Astrocyte of the spinal cord (primary cell): ENCODE measurements at places on chromosomes 16 and 17.

DNA sequence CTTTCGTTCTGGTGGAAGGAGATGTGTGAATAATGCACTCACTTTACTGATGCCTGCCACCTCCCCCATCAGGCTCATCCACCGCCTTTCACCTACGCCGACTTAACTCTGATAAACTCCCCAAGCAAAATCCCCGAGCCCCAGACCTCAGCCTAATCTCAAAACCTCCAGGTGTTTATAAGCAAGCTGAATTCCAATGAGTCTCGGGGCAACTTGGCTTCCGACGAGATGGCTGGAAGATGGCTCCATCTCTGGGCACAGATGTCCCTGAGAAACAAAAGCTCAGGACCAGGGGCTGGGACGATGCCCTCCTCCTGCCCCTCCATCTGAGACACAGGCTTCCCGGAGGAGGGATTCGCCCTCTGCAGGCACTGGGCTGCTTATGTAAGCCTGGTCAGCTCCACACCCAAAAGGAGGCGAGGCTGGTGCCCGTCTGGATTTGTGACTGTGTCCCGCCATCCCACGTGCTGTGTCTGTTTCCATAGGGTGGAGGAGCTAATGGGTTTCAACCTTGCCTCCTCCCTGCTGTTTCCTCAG is 386.4 kb upstream of the TNRC6C start:
- no peak for DNase-seq

GRCh38 chr17:59107306-59107670 is 608 bp upstream of the TRIM37 start:
- DNase-seq = no peak

- DNase-seq = no peak
Observed at GRCh38 chr17:7108560-7108925, 6.1 kb downstream of the ASGR2 start.

DNA sequence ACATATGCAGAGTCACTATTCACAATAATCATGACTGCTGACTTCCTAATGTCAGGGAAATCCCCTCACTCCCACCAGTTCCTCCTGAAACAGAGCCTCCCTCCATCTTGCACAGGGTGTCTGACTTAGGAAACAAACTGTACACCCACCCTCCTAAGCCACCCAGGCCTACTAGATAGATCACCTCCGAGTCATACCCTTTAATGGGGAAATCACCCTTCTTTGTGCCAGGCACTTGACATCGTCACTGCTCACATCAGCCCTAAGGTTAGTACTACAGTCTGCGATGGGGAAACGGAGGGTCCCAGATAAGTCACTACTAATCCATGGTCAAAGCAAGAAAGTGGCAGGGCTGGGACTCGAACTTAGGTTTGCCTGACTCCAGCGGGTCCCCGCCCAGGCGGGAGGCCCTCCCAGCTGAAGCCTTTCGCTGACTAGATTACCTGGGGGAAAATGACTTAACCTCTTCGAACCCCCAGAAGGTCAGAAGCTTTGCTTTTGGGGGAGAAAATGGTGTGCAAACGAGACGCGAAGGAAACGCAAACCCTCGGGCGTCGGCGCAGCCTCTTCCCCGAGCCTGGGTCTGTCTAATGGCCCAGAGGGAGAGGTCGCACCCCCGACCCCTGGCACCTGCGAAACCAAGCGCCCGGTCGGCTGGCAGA is 3.4 kb upstream of the MLLT6 start:
- peak; percentile 32 for DNase-seq
